ENCODE measurements at places on chromosomes 1 and 21.

GRCh38 chr1:212037900-212038299, 2.4 kb downstream of the DTL start:
- no peak for DNase-seq

DNA sequence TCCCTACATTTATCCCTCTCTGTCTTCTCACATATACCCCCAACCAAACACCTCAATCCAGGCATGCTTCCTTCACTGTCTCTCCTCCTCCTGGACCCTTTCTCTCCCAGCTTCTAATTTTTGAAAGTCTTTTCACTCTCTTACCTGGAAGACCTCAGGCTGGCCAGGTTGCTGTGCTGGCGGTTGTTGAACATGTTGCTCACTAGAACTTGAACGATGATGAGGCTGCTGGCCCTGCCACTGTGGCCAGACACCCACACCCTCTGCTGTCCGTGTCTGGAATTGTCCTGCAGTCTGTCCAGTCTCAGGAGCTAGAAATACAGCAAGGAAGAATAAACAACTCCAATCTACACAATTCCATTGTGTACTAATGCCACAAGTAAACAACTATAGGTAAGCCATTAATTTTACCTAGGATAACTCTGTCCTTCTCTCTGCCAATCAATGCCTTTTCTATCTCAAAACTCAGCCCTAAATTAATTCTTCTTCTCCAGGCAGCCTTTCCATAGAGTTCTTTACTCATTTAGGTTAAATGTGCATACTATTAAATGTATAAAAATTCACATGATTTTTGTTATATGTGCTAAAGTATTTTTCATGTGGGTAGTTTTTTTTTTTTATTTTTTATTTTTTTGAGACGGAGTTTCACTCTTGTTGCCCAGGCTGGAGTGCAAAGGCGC, 5.1 kb upstream of the CTSK start:
- no peak for DNase-seq

- no peak for DNase-seq
These were observed 251.3 kb downstream of the KCNH1 start for GRCh38 chr1:210882414-210883221.

- DNase-seq, result no peak
These were observed 317.6 kb downstream of the DPYD start for GRCh38 chr1:97603218-97603617.

GRCh38 chr1:41564741-41565475, 80.4 kb upstream of the EDN2 start:
- no peak for DNase-seq
